ENCODE measurements at places on chromosomes 6 and 20. TPM values are rescaled to one million over a fixed set of nuclear protein-coding genes. Genes with fewer than 3 reads are reported as not detected.
A peak's percentile ranks its signal among the peaks of the same experiment; 100 is the strongest.

The ZC2HC1B gene
- not detected for polyA plus RNA-seq

DNA sequence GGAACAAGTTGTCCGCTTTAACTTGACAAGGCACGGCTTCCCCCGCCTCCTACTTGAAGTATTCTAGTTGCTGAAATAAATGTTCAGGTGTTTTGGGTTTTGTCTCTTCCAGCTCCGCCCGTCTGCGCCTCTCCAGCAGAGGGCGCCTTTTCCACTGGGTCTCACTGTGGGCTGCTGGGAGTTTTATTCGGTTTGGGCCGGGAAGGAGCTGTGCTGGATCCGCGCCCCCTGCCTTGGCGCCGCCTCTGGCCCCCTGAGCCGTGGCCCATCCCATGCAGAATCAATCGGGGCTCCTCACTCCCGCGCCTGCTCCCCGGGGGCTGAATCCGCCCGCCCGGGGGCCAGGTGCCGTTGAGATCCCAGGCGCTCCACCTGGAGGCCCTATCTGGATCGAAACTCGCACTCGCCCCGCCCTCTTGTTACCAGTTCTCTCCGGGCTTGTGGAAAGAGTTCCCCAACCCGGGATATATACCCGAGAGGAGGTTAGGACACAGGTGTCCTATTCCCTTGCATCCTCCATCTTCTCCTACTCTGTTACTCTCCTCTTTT, 51.0 kb upstream of the TCF21 start:
- H3K4me1 ChIP-seq, result no peaks in the 10 kb centered on the region
- H3K27me3 ChIP-seq, result no peaks in the 10 kb centered on the region
- H3K4me3 ChIP-seq, result peak overlapping the region; percentile 67
- DNase-seq, result peak; percentile 75
- H3K36me3 ChIP-seq, result no peaks in the 10 kb centered on the region

The WFDC5 gene
- 0.12 TPM for polyA plus RNA-seq

The ADAM33 gene
- 0.27 TPM for polyA plus RNA-seq

DNA sequence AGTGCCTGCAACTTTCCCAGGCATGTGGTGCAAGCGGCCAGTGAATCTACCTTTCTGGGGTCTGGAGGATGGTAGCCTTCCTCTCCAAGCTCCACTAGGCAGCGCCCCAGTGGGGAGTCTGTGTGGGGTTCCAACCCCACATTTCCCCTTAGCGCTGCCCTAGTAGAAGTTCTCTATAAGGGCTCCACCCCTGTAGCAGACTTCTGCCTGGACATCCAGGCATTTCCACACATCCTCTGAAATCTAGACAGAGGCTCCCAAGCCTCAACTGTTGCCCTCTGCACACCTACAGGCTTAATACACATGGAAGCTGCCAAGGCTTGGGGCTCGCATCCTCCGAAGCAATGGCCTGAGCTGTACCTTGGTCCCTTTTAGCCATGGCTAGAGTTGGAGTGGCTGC, 321.6 kb downstream of the TFAP2A start:
- H3K36me3 ChIP-seq, result no peaks in the 10 kb centered on the region
- no peak overlapping the region for H3K4me3 ChIP-seq
- DNase-seq, result no peak
- no peak overlapping the region for H3K27ac ChIP-seq

The TCP11 gene
- not detected for polyA plus RNA-seq

GRCh38 chr6:54083287-54083686, 28.0 kb upstream of the MLIP start:
- no peak overlapping the region for H3K4me3 ChIP-seq
- H3K27me3 ChIP-seq, result no peaks in the 10 kb centered on the region
- peaks cover 8% of the 10 kb centered on the region for H3K4me1 ChIP-seq
- DNase-seq, result no peak
- H3K27ac ChIP-seq, result no peak overlapping the region
- H3K36me3 ChIP-seq, result no peaks in the 10 kb centered on the region

DNA sequence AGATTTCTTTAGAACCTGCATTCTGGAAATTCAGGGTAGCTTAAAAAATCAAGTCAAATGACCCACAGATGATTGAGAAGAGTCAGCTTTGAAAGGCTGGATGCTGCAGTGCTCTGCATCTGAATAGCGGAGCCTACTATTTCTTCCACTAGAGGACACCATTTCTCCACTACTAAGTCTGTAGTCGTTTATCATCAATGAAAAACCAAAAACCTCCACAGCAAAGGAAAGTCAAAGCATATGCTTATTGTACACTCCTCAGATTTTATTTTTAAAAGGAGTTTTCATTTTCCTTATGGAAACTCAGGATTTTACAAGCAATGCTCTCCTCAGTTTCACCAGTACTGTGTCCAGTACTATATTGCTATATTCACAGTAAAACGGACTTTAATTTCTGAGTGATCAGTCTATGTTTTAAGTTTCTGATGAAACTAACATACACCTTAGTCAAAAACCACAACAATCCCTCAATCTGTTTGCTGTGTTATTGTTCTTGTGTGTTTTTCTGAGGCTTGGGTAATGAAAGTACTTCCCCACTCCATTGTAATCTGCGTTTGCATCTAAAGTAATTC, 50.5 kb upstream of the ENPP5 start:
- H3K36me3 ChIP-seq, result no peaks in the 10 kb centered on the region
- peaks cover 2% of the 10 kb centered on the region for H3K4me1 ChIP-seq
- H3K27ac ChIP-seq, result no peak overlapping the region

- H3K27ac ChIP-seq, result peak overlapping the region; percentile 60
- H3K36me3 ChIP-seq, result no peaks in the 10 kb centered on the region
- peaks cover 35% of the 10 kb centered on the region for H3K4me1 ChIP-seq
Measured at GRCh38 chr6:108736002-108736361, 112.2 kb upstream of the ARMC2 start.

DNA sequence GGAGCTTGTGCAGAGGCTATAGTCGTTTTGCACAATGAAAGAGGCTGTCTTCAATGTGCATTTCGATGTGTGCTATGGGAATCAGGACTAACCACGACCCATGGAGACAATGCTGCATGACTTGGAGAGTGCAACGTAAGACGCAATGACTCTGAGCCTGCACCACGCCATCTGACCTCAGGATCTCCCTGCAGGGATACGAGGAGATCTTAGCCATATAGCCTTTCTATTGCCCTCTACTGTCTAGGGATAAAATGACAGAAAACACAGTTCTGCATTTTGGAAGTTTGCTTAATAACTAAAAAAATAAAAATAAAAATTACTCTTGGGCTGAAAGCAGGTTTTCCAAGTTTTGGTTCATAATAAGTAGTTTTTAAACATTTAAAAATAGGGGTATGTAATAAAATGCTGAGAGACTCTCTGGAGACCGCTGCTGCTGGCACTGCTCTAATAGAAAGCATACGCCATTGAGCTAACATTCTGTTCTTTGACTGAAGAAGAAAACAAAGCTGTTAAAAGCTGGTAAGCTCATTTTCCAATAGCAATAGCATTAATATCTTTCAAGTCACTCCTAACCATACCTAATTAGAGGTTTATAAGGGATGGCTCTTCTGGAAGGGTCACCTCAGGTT, 87.2 kb downstream of the PDE7B start:
- no peaks in the 10 kb centered on the region for H3K4me1 ChIP-seq
- H3K36me3 ChIP-seq, result no peaks in the 10 kb centered on the region
- peak; percentile 22 for DNase-seq
- H3K4me3 ChIP-seq, result no peak overlapping the region
- no peaks in the 10 kb centered on the region for H3K27me3 ChIP-seq

- H3K27ac ChIP-seq, result no peak overlapping the region
- no peaks in the 10 kb centered on the region for H3K4me1 ChIP-seq
- no peak overlapping the region for H3K4me3 ChIP-seq
- no peaks in the 10 kb centered on the region for H3K27me3 ChIP-seq
- DNase-seq, result no peak
Measured at GRCh38 chr20:8811801-8812594, 256.9 kb upstream of the PLCB4 start.

DNA sequence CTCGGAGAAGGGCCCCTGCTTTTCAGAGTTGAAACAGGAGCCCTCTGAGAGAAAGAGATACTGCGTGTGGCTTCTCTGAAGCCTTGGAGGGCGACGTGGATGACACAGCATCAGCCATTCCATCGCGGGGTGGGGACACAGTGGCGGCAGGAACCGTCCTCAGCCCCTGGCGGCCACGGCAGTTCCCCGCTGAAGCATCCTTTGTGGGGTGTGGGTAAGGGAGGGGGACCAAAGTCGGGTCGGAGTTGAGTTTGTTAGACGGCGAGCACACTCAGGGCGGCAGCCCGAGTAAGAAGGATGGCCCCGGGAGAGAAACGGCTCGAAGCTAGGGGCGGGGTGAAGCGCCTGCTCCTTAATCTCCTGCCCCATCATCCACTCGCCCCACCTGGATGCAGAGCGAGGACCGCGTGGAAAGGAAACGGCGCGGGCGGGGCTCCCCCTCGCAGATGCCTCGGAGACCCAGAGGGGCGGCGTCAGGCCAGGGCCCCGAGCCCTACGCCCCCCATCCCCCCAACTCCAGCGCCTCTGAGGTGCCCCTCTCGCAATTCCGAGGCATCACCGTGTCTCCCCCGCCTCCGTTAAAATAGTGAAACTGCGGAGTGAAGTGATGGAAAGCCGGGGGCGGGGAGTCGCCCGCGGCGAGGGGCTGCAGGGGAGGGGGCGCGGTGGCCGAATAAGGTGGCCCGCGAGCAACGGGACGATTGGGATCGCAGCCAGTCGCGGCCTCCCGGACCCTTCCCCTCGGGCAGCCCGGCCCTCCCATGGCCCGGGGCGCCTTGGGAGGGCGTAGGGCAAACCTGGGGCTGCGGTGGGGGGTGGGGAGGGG, 796 bp upstream of the RREB1 start:
- H3K4me1 ChIP-seq, result peaks cover 14% of the 10 kb centered on the region
- H3K27ac ChIP-seq, result peak overlapping the region; percentile 73
- H3K36me3 ChIP-seq, result no peaks in the 10 kb centered on the region
- H3K4me3 ChIP-seq, result peak overlapping the region; percentile 93
- DNase-seq, result peak; percentile 43

GRCh38 chr6:142612956-142613355, 311.1 kb downstream of the ADGRG6 start:
- H3K36me3 ChIP-seq, result no peaks in the 10 kb centered on the region
- no peak for DNase-seq
- no peak overlapping the region for H3K4me3 ChIP-seq
- H3K27ac ChIP-seq, result no peak overlapping the region
- no peaks in the 10 kb centered on the region for H3K4me1 ChIP-seq

The EYA4 gene
- 0.22 TPM for polyA plus RNA-seq

The OR2B6 gene
- polyA plus RNA-seq, result not detected

The NKX2-4 gene
- not detected for polyA plus RNA-seq

- H3K27ac ChIP-seq, result peak overlapping the region; percentile 82
- H3K4me1 ChIP-seq, result peaks cover 23% of the 10 kb centered on the region
- no peaks in the 10 kb centered on the region for H3K27me3 ChIP-seq
- peak; percentile 67 for DNase-seq
Measured at GRCh38 chr20:32484225-32484957, 100.7 kb downstream of the NOL4L start.

GRCh38 chr20:18272451-18272850, 15.9 kb upstream of the ZNF133 start:
- H3K27me3 ChIP-seq, result no peaks in the 10 kb centered on the region
- no peaks in the 10 kb centered on the region for H3K4me1 ChIP-seq
- DNase-seq, result peak; percentile 66

DNA sequence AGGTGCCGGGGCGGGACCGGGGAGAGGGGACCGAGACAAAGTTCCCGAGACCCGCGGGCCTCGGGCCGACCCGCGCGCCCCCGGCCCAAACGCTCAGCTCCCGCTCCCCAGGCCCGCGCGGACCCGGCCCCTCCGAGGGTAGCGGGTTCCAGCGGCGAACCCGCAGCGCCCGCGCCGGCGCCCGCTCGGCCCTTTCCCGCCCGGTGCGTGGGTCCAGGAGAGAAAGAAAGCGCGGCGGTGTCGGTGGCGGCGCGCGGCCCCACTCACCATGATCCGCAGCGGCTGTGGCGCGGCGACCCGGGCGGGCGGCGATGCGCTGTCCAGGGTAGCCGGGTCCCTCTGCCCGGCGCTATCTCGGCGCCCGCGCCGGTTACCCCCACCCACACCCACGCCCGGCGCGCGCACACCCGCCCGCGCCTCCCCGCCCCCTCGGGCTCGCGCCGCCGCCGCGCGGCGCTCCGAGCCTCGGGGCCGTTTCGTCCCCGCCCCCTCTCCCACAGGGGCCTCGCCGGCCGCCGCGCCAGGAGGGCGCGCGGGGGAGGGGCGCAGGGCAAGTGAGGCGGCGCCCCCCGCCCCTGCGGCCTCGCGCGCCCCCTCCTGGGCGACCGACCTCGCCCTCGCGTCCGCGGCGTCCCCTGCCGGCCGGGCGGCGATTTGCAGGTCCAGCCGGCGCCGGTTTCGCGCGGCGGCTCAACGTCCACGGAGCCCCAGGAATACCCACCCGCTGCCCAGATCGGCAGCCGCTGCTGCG, at the start of gene ELOVL2:
Gene ELOVL2, minus strand, starts transcription at position 345 of the 751 bp plus-strand sequence. Its CDS starts 75 bp downstream, at position 270.
- no peak within 1 kb of the TSS for H3K27ac ChIP-seq
- peaks cover 20% of the 10 kb centered on the region for H3K27me3 ChIP-seq
- no peak for DNase-seq
- peaks cover 9% of the 10 kb centered on the region for H3K4me1 ChIP-seq
- H3K4me3 ChIP-seq, result peak within 1 kb of the TSS; percentile 75

The FBXO30 gene
- 1.9 TPM for polyA plus RNA-seq

The IMPG1 gene
- not detected for polyA plus RNA-seq

The FAM184A gene
- 16.7 TPM for polyA plus RNA-seq

The PRL gene
- not detected for polyA plus RNA-seq

DNA sequence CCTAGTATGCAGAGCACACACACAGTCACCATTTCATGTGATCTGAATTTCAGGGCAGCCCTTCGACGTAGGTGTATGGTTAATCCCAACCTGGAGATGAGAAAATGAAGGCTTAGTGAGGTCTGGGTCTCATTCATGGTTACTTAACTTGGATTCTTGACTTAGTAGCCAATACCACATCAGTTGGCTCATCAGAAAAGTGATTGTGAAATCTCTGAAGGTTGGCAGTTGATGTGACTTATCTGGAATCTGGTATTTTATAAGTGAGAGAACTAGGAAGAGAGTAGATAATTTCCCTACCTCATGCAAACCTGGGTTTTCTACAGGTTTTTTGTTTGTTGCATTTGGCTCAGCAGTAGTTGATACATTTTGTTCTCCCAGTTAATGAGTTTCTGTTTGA, 123.7 kb downstream of the CCDC170 start:
- DNase-seq, result no peak
- H3K4me3 ChIP-seq, result no peak overlapping the region
- H3K27ac ChIP-seq, result no peak overlapping the region
- no peaks in the 10 kb centered on the region for H3K36me3 ChIP-seq

DNA sequence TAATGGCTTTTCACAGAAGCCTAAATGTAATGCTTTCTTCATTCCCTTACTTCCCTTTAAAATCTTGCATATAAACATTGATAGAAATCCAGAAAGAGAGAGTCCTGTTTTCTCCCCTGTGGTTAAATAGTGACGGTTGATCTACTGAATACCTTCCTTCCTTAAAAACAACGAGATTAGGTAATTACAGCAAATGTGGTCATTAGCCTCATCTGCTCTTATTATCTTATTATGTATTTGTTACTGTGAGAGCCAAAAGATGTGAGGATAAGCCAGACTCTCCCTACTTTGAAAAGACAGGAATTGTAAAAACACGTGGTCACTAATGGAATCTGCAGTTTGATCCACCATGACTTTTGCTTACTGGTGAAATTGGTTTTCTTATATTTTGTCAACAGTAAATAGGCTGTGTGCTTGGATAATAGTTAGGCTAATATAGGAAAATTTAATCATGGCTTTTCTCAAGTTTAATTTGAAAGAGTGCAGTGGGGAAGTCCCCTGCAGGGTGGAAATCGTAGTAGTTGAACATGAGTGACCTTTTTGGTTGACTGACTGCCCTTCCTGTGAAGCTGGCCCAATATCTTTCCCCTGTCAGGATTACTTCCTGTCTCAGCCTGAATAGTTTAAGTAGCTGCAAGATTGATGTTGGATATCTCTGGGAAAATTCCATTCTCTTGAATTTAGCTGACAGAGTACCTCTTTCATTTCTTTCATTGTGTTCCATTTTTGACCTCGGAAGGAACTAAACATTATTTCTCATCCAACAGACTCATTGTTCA, 62.8 kb downstream of the JARID2 start:
- H3K27me3 ChIP-seq, result no peaks in the 10 kb centered on the region
- no peak for DNase-seq
- peaks cover 31% of the 10 kb centered on the region for H3K4me1 ChIP-seq

All from small intestine (tissue), 16 donors.